ENCODE measurements at places on chromosomes 5 and 9. TPM values are rescaled to one million over a fixed set of nuclear protein-coding genes. Genes with fewer than 3 reads are reported as not detected.
A peak's percentile ranks its signal among the peaks of the same experiment; 100 is the strongest.

DNA sequence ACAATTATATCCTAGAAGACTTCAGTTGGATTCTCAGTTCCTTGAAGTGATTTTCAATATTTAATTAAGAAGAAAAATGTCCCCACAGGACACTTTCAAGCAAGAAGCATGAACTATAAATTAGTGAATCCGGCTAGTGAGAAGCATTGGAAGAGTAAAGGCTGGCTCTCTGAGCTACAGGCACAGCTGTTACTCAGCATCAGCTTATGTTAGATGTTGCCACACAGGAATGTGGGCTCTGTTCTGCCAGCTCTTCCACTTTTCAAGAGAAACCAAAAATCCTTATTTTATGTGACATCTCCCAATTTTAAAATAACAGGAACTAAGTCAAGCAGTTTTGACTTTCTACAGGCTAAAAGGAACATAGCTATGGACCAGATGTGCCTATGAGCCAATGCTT, 14.9 kb downstream of the ZNF474 start:
- DNase-seq = no peak

- no peak for DNase-seq
Measured at GRCh38 chr5:88674356-88675167, 208.4 kb downstream of the MEF2C start.

The NINJ1 gene
- 26.4 TPM for total RNA-seq

DNA sequence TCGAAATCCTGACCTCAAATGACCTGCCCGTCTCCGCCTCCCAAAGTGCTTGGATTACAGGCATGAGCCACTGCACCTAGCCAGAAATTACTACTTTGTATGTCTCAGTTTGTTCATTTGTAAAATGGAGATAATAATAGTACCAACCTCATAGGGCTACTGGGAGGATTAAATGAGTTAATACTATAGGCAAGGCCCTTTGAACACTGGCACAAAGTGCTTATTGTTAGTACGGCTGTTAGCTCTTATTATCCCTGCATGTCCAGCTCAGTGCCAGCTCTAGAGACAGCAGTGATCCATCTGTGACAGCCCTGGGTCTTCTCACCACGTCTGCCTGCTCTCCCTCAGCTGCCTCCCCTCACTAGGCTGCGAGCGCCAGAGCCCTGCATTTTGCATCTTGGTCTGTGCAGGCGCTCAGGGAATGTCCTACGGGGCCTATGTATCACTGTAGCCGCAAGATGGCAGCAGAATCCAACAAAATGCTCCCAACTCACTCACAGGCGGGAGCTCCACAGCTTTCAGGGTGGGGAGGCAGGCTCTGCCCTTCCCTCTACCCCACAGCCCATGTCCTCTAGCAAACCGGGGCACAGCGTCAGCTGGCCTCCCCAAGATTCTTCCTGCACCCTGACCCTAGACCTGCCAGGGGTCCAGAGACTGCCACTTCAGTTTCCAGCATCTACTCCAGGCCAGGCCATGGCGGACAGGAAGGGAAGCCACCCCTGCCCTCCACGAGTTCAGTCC, 17.7 kb upstream of the AKNA start:
- peak; percentile 79 for DNase-seq

DNA sequence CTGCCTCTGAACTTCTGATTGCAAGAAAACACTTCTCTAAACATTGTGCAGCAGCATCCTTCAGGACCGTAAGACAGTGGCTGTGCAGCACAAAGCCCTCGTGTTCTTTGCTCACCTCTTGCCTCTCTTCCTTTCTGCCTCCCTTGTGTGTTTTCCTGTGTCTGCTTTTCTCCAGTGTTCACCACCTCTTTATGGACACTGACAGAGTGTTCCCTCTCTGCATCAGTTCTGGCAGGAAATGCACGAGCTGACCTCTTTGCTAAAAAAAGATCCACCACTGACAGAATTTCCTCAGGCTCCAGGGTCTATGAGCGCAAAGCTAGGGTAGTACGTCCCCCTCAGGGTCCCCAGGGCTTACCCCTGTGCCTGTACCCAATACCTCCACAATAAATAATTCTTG, 74.3 kb downstream of the C5orf15 start:
- DNase-seq = no peak

The OTP gene
- not detected for total RNA-seq

The NDOR1 gene
- total RNA-seq = 2.4 TPM

DNA sequence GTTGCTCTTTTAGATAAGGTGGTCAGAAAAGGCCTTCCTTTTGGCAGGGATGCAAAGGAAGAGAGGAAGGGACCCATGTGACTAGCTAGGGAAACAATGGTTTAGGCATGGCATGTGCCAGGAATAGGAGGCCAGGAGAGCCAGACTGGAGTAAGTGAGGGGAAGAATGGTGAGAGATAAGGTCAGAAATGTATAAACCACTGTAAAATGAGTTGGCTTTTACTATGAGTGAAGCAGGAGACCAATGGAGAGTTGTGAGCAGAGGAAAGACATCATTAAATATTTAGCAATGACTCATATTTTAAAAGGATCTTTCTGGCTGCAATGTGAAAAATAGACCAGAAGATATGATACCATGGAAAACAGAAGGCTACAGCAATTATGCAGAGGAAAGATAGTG, 50.9 kb downstream of the AP3B1 start:
- peak; percentile 88 for DNase-seq

DNA sequence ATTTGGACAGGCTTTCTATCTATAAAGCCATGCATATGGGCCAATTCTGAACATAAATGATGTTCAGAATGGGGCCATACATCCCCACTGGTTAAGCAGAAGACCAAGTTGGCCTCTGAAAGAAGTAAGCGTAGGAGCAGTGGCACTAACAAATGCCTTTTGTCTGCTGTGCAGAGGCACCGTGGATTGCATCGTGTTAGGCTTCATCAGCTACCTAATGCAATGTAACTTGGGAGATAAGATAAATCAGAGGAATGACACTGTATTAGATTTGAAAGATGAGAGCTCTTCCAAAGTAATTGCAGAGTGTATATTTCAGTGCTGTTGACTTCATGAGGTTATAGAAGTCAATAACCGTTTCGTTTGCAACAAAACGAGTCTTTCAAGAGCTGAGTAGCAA, 148.1 kb downstream of the PARP8 start:
- no peak for DNase-seq

DNA sequence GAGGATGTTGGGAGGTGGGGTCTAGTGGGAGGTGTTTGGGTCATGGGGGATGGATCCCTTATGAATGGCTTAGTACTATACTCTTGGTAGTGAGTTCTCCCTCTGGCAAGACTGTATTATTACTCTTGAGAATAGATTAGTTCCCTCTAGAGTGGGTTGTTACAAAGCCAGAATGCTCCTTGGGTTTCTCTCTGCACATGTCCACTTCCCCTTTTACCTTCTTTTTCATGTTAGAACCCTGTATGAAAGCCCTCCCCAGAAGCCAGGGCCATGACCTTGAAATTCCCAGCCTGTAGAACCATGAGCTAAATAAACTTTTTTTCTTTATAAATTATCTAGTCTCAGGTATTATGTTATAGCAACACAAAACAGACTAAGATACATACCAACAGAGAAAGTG, 31.1 kb downstream of the SLC24A2 start:
- no peak for DNase-seq

DNA sequence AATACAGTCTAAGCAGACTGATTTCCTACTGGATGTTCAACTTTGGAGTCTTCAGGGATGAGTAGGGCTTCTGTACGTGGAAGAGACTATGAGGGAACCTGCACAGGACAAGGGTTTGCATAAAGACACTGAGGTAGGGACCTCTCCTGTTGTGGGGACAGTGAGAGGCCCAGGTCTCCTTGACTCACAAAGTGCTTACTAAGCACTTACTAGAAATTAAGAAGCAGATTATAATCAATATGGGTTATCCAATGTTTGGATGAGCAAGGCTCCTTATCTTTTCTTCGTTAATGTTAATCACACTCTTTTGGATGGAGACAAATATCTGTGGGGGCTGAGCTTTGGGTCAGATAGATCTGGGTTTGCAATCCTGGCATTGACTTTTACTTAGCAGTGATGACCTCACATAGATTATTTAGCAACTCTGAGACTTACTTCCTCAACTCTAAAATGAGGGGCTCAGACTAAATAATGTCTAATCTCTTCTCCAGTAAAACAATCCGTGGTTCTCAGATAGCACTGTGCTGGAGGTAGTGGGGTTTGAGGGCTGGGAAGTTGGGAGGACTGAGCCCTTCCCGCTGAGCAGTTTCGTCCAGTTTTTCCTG, 45.9 kb downstream of the PDCD1LG2 start:
- no peak for DNase-seq

DNA sequence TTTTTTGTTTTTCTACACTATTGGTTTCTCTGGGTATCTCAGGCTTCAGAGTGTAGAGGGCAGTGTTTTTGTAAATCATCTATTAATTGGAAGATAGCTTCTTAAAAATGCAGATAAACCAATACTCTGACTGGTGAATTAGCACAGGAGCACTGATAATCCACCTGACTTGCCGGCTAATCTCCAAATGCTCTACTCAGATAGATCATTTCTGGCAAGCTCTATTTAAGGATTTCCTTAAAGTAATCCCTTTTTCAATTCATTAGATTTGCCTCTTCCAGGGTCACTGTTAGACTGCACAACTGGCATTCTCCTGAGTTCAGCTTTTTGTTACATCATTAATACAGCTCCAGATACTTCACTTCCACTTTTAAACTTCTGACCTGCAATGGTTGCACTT, 1390.3 kb upstream of the NUDT12 start:
- DNase-seq = no peak

GRCh38 chr5:138601444-138601843, 26.2 kb upstream of the HSPA9 start:
- DNase-seq = no peak

DNA sequence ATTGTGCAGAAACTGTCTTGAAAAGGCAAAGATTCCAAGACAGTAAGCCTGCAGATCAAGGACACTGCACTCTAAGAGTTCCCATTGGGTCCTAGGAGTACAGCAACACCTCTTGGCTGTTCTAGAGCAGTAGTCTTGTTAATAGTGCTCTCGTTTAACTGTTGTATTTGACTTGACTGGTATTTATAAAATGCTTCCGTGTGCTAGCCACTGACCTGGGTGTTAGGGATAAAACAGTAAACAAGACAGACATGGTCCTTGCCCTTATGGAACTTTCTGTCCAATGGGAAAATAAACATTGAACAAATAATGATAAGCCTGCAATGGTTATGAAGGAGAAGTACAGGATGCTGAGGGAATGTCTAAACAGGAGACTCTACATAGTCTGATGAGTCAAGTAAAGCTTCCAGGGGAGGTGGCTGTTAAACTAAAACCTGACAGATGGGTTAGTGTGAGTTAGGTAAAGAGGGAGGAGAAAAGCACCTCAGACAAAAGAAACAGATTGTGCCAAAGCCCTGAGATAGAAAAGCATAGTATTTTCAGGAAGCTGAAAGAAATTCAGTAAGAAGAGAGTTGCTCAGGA, 33.3 kb downstream of the TDRD7 start:
- DNase-seq = no peak

DNA sequence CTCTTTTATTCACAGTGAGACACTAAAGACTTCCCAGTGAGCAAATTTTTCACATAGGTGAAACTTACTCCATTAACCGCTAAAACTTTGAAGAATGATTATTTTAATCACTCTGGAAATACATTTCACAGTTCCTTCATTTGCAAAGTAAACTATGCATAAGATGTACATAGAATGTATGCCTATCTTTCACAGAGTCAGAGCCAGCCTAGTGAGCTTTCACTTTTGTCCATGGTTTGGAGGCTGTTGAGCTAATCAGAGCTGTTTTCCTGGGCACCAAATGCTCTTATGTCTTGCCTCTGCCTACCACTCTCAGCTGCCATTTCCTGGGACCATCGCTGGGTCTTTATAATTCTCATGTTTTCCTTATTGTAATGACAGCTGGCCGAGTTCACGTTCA, 67.3 kb downstream of the PDE8B start:
- DNase-seq = no peak

GRCh38 chr9:105157171-105157583, 87.3 kb upstream of the SLC44A1 start:
- DNase-seq = peak; percentile 2

The PCDHB13 gene
- total RNA-seq = 0.51 TPM

- no peak for DNase-seq
Measured at GRCh38 chr5:165134155-165134554, 1628.7 kb downstream of the MAT2B start.

All from dermis microvascular lymphatic vessel endothelial cell (primary cell).